NCI-H2081 (cell line): ENCODE measurements at places on chromosomes 6 and 20.
A peak's percentile ranks its signal among the peaks of the same experiment; 100 is the strongest.

DNA sequence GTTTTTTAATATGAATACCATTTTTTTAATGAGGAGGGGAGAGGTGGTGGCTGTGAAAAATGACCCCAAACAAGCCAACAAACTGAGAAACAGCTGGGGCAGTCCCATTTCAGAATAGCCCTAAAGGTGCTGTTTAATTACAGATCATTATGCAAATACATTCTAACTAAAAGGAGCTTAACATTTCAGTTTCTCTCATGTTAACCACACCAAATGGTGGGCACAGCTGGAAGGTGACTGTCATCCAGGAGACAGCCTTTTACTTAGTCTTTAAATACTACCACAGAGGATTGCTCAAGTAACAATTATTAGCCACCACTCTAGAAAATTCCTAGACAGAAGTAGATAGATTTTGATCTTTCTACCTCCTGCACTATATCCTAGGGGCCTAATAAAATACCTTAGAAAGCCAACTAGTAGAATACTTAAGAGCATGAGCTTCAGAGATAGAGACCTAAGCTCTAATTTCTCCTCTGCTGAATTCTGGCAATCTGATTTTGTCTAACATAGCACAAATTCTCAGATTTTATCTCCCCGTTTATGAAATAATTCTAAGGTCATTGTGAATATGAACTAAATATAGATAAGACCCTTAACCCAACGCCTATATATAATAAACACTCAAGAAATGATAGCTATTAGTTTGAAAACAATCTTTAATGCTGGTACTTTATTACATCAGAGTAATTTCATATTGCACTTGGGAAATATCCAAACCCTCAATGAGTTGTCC, 615.1 kb upstream of the NRSN1 start:
- no peak for DNase-seq

DNA sequence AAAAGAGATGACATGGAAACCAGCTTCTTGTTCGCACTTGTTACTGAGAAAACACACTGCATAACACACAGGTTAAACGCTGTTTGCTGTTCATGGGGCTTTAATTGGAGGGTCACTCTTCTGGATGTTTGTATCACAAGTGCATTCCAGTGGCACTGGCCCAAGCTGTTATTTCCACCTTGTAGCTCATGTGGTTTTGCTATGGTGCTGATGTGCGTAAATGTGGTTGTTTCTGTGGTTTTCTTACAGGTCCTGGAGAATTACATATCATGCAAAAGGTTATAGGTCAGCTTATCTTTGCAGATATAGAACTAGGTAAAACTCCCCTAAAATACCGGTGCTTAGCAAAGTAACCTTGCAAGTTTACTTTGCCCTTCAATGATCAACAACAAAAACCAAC, 89.3 kb upstream of the AHI1 start:
- DNase-seq: no peak

DNA sequence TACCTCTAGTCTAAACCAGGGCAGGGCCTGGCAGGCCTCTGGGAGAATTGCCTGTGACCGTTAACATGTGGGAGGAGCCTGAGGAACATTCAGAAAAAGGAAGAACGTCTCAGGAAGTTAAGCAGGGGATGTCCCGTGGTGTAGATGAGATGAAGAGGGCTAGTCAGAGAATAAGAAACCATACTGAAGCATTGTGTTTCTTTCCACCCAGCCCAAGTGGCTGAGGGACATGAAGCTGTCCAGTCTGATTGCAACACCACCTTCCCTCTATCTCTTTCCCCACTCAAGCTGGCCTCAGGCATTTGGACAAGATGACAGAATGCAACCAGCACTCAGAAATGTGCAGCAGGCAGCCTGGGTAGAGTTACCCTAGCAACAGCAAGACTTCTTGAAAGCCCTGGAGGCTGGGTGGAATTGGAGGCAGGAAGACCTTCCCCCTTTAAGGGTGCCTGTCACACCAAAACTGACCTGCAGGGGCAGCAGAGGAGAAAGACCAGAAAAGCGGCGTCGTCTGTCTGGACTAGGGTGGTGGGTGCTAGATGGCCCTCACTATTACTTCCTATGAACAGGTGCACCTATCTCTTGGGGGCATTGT, 186.1 kb downstream of the UNC5CL start:
- DNase-seq: no peak

- no peak for DNase-seq
Measured at GRCh38 chr20:21103582-21104465, 2.3 kb downstream of the LINC00237 start.

GRCh38 chr20:56442389-56443365, 25.8 kb upstream of the RTF2 start:
- DNase-seq: no peak

DNA sequence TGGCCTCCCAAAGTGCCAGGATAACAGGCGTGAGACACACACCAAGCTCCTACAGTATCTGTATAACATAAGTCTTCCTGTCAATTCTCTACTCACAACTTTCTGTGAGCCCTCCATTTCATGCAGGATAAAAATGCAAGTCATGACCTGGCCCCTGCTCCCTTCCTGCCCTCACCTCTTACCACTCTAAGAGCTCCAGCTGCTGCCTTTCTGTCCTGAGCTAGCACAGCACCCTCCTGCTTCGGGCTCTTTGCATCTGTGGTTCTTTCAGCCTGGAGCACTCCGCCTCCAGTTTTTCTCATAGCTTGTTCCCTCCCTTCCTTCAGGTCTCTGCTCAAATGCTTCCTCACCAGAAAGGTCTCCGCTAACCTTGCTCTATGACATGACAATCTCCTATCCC, 23.7 kb upstream of the TRPC4AP start:
- DNase-seq: no peak

DNA sequence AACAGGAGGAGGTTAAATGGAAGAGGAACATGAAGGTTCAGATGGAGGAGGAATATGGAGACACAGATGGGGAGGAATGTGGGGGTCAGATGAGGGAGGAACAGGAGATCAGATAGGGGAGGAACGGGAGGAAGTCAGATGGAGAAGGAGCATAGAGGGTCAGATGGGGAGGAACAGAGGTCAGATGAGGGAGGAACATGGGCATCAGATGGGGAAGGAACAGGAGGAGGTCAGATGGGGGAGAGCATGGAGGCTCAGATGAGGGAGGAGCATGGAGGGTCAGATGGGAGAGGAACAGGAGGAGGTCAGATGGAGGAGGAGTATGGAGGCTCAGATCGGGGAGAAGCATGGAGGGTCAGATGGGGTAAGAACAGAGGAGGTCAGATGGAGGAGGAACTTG, 290.6 kb downstream of the BMP7 start:
- no peak for DNase-seq

GRCh38 chr6:149890629-149891045, 7.3 kb downstream of the RAET1E start:
- no peak for DNase-seq

DNA sequence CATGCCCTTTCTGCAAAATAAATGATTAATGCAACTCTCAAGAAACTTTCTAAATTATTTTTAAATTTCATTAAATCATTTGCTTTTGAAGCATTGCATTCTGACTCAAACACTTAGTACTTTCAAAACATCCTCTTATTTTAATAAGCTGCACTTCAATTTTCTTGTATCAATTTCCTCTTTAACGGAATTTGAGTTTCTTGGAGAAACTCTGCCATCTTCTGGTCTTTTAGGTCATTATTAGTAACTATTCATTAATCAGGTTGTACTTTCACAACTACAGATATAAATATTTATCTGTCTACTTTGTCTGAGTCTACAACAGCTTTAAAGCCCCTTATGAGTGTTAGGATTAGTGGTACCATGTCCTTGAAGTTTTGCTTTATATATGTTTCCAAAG, 30.2 kb downstream of the TMX4 start:
- DNase-seq: no peak

GRCh38 chr6:113598786-113599185, 258.4 kb upstream of the MARCKS start:
- DNase-seq: no peak

DNA sequence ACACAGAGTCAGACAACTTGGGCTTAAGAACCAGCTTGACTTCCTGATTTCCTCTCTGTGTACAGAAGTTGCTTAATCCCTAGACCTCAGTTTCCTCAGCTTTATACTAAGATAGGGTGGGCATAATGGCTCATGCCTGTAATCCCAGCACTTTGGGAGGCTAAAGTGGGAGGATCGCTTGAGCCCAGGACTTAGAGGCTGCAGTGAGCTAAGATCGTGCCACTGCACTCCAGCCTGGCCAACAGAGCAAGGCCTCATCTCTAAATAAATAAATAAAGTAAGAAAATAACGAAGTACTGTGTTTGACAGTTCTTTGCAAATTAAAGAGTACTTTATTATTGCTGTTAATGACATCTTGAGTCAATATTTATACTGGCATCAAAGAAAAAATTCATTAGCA, 41.7 kb downstream of the CNKSR3 start:
- DNase-seq: no peak

DNA sequence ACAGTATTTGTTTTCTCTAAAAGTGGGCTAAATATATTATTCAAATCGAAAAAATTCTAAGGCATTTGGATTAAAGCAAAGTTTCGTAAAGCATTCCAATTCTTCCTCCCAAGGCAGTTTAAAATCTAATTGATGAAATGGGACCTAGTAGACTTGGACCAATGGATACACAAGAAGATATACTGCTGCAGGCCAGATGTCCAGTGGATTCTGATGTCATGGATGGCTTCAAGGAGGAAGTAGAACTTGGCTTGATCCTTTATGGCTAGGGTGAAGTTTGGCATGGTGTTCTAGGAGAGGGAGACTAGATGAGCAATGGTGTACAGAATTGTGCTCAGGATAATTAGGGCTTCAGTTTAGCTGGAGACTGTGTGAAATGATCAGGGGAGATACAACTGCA, 559.5 kb upstream of the MMS22L start:
- no peak for DNase-seq

GRCh38 chr20:57118107-57118769, 148.2 kb downstream of the BMP7 start:
- DNase-seq: no peak

DNA sequence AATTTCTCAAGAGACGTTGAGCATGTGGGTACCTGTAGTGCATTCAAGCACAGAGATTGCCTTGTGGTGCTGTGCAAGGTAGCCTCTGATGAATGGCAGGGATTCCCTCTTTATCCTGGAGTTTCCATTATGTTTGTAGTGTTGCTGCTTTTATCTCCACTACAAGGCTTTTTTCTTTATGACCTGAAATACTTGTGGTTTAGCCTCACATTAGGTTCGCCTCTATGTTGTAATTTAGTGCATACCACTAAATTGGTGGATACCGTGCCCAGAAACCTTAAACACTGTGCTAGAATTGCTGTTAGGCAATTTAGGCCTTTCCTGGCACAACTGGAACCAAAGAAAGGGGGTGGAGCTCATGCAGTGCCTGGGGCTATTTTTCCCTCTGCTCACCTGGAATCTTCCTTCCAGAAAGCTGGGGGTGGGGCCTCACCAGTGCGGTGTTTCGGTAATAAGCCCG, 76.8 kb downstream of the NCOA7 start:
- peak; percentile 50 for DNase-seq

- no peak for DNase-seq
Measured at GRCh38 chr6:67221226-67221625, 1413.9 kb upstream of the ADGRB3 start.
